Gastrocnemius medialis (tissue), 4 donors: ENCODE measurements at places on chromosomes 13 and 19.

DNA sequence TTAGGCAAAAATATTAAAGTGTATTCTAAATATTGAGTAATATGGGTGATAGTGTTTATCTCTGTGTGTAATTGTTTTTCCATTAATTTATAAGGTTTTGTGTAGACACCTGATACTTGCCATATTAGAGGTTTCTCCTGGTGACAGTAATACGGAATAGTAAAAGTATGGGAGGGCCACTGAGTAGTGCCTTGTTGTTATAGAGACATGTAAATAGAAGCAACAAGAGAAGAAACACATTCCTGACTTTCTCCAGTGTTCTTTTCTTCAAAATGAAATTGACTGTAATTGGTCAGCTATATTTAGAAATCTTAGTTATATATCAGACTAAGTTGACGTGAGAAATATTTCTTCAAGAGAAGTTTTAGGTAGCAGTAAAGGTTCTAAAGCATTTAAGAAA is 18.5 kb downstream of the RNASEH2B start:
- H3K4me1 ChIP-seq: no peaks in the 10 kb centered on the region
- H3K27me3 ChIP-seq: no peaks in the 10 kb centered on the region
- H3K4me3 ChIP-seq: no peak overlapping the region
- no peak overlapping the region for H3K27ac ChIP-seq

DNA sequence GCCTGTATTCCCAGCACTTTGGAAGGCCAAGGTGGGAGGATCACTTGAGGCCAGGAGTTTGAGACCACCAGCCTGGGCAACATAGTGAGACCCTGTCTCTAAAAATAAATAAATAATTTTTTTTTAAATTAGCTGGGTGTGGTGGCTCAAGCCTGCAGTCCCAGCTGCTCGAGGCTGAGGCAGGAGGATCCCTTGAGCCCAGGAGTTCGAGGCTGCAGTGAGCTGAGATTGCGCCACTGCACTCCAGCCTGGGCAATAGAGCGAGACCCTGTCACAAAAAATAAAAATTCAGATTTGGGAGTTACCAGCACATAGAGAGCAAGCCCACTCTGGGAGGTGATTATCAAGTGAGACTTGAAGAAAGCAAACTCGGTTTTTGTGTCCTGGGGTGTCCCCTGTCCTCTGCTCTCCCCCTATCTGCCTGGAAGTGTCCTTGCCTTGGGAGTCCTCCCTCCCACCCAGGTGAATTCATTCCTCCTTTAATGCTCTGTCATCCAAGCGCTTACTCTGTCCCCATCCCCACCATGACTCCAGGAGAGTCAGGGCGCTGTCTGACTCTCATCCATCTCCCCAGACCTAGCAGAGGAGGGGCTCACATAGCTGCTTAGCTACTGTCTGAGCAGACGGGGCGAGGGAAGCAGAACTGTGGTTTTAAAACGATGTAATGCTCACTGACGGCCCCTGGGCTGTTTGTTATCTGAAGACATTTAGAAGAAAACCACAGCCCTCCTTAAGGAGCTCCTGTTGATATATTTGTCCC is 146.8 kb downstream of the STK24 start:
- no peaks in the 10 kb centered on the region for H3K36me3 ChIP-seq
- H3K4me3 ChIP-seq: no peak overlapping the region
- DNase-seq: no peak
- no peak overlapping the region for H3K27ac ChIP-seq

- no peak for DNase-seq
- H3K27ac ChIP-seq: no peak overlapping the region
- no peaks in the 10 kb centered on the region for H3K27me3 ChIP-seq
- H3K36me3 ChIP-seq: no peaks in the 10 kb centered on the region
- H3K4me3 ChIP-seq: no peak overlapping the region
- H3K4me1 ChIP-seq: no peaks in the 10 kb centered on the region
Observed at GRCh38 chr13:90261343-90261742, 1086.1 kb upstream of the MIR17HG start.

DNA sequence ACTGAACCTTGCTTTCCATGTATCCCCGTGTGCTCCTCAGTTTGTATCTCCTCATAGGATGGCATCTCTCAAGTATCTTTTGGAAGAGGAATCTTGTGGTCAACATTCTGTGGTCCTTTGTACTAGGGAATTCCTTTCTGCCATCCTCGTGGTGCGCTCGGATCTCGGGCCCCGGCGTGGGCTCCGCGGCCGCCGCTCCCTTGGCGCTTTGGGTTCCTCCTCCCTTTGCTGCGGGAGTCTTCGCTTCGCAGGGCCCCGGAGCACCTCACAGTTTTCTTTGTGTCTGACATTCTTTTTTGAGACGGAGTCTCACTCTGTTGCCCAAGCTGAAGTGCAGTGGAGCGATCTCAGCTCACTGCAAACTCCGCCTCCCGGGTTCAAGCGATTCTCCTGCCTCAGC is 264.7 kb downstream of the IRS2 start:
- no peak overlapping the region for H3K4me3 ChIP-seq
- DNase-seq: no peak
- H3K36me3 ChIP-seq: no peaks in the 10 kb centered on the region
- no peaks in the 10 kb centered on the region for H3K27me3 ChIP-seq

- no peaks in the 10 kb centered on the region for H3K36me3 ChIP-seq
- H3K4me3 ChIP-seq: no peak overlapping the region
- H3K4me1 ChIP-seq: no peaks in the 10 kb centered on the region
- no peak for DNase-seq
Observed at GRCh38 chr19:32330213-32330857, 15.1 kb upstream of the ZNF507 start.

- H3K36me3 ChIP-seq: no peaks in the 10 kb centered on the region
- no peaks in the 10 kb centered on the region for H3K4me1 ChIP-seq
- no peak overlapping the region for H3K4me3 ChIP-seq
- H3K27ac ChIP-seq: no peak overlapping the region
- no peaks in the 10 kb centered on the region for H3K27me3 ChIP-seq
- DNase-seq: no peak
Observed at GRCh38 chr13:87080100-87080779, 590.9 kb upstream of the SLITRK5 start.
